ENCODE measurements at places on chromosomes 3 and 15. TPM values are rescaled to one million over a fixed set of nuclear protein-coding genes. Genes with fewer than 3 reads are reported as not detected.
A peak's percentile ranks its signal among the peaks of the same experiment; 100 is the strongest.

DNA sequence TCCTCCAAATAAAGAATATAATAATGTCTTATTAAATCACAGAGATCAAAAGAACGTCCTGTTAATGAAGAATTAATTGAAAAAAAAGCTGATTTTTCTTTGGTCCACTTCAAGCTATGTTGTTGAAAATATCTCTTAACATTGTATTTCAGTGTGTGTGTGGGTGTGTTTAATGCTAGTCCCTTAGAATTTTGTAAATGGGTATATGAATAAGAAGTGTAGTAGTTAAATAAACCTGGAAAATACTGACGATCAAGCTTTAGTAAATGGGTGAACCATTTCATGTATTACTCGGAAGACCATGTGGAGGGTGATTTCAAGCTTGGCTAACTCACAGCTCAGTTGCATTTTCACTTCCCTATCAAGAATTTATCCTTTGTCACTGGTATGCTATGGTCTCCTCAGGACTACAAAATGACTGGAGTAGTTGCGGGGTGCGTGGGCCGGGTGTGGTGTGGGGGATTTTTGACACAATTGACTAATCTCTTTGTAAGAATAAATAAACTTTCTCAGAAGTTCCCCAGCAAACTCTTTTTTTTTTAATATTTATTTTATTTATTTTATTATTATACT lies 586.4 kb downstream of the GRM7 start:
- no peak for DNase-seq

DNA sequence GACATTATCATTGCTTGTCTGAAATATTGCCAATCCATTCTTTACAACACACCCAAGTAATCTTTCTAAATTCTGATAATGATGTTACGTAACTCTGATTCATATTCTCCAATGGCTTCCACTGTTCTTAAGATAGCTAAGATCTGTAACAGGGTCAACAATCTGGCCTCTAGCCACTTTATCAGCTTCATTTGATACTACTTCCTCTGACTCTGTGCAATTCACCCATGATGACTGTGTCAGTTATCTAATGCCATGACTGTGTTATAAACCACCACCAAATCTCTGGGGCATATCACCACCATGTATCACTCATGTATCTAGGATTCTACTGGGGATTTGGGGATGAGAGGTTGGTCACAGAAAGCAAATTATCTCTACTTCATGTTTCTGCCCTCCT lies 44.0 kb downstream of the CD200 start:
- no peak for DNase-seq

- no peak for DNase-seq
Measured at GRCh38 chr15:47824147-47824546, 106.8 kb downstream of the SEMA6D start.

- DNase-seq, result no peak
Measured at GRCh38 chr3:194067949-194068362, 68.0 kb upstream of the HES1 start.

GRCh38 chr15:72796515-72797337 lies 13.2 kb upstream of the ADPGK start:
- DNase-seq, result no peak

GRCh38 chr3:73352841-73353645 lies 271.7 kb downstream of the PDZRN3 start:
- DNase-seq, result no peak

GRCh38 chr15:40192942-40193341 lies 32.1 kb downstream of the BUB1B start:
- no peak for DNase-seq

- no peak for DNase-seq
Measured at GRCh38 chr3:147813256-147813655, 404.1 kb downstream of the ZIC1 start.

DNA sequence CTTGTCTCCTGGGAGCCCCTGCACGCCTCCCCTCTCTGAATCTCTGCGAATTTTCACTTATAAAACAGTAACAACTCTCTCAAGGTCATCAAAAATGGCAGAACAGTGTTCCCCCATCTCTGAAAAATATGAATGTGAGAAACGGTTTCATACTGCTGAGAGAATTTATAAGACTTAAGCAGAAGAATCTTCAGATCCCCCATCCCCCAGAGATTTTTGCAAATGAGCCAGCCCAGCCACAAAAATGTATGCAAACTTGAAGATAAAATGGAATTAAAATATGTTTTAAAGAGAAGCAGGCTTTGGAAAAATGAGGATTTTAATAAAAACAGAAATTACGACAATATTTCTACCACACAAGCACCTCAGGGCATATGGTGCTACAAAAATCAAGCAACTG lies 173.0 kb downstream of the STT3B start:
- no peak for DNase-seq

DNA sequence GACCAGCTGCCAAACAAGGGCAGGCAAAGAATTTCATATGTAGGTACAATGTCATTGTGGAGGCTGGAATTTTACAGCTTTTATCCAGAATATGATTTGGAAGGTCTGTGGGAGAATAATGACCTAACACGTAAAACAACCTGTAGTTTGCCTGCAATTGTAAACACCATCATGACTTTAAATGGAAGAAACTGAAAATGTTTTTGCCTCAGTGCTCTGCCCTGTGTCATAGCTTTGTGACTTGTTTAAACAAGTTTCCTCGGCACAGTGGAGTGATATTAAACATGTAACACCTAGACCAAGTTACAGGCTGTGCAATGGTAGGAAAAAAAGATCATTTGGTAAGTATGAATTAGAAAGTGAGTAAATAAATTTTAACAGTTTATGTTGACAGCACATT lies 171.6 kb upstream of the MBNL1 start:
- no peak for DNase-seq

GRCh38 chr15:69359722-69360121 lies 54.4 kb upstream of the KIF23 start:
- DNase-seq, result no peak

DNA sequence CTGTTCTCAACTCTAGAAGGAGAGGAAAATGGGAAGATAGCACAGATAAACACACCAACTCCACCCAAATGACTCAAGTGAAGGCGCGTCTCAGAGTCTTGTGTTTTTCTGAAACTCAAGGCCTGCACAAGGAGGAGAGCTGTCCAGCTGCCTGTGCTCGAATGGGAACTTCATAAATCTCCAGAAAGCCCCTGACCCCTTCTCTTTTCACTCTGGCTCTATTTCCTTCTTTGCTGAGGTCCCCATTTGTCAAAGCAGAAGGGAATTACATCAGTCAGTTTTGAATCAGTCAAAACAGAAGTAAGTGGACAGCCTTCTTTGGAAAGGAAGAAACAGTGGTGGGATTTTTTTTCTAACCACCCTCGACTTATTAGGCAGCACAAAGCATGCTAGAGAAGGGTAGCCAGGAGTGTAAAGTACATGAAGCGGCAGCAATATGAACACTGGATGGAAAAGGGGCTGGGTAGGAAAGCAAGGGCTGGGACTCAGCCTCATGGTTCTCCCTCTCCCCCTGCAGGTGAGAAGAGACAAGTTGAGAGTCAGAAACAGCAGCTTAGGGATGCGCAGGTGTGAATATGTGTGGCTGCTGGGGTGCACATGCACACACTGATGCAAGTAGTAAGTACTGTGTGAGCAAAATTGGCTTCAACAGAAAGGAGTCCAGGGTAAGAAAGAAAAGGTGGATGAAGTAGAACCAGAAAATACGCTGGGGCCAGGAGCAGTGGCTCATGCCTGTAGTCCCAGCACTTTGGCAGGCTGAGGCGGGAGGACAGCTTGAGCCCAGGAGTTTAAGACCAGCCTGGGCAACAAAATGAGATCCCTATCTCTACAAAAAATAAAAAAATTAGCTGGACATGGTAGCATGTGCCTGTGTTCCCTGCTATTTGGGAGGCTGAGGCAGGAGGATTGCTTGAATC lies 36.6 kb upstream of the MAGEF1 start:
- DNase-seq, result no peak

- no peak for DNase-seq
Measured at GRCh38 chr15:73319460-73320245, 49.1 kb downstream of the HCN4 start.

GRCh38 chr15:65332391-65333147 lies 28.1 kb downstream of the RNU5B-1 start:
- DNase-seq, result no peak

- no peak for DNase-seq
Measured at GRCh38 chr3:50238549-50239026, 2.6 kb downstream of the GNAI2 start.

DNA sequence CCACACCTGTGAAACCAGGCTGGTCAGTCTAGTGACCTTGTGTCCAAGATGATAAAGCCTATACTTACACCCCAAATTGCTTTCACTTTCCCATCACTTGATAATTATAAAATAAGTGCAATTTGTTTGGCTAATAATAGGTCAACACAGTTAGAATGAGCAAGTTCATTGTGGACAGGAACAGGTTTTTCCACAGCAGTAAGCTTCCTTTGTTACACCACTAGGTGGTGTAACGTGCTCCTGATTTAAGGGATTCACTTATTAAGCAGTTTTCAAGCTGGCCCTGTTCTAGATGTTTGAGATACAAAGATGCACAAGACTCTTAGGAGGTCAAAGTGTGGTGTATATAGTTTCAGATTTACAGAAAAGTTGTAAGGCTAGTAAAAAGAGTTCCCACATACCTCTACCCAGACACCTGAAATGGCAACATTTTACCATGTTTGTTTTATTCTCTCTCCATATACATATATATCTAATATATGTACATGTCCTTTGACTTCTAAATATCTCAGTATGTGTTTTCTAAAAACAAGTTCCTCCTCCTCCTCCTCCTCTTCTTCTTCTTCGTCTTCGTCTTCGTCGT lies 6.8 kb upstream of the MFSD1 start:
- no peak for DNase-seq

DNA sequence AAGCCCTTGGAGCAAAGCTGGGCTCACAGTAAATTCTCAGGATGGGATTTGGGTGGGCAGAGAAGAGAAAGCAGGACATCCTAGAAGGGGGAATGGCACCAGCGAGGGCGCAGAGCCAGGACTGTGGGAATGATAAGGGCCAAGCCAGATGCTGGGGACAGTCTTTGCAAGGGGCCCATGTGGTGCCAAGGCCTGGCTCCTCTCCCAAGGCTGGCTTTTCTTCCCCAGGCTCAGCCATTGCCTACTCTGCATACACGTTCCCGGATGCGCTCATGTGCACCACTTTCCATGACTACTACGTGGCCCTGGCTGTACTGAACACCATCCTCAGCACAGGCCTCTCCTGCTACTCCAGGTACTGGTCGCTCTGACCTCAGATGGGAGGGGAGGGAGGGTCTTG lies 24.7 kb upstream of the KIF23 start:
- DNase-seq, result no peak

- no peak for DNase-seq
Measured at GRCh38 chr15:64791401-64791800, 16.0 kb upstream of the RBPMS2 start.

GRCh38 chr3:3685721-3686120 lies 113.5 kb upstream of the LRRN1 start:
- DNase-seq, result no peak

DNA sequence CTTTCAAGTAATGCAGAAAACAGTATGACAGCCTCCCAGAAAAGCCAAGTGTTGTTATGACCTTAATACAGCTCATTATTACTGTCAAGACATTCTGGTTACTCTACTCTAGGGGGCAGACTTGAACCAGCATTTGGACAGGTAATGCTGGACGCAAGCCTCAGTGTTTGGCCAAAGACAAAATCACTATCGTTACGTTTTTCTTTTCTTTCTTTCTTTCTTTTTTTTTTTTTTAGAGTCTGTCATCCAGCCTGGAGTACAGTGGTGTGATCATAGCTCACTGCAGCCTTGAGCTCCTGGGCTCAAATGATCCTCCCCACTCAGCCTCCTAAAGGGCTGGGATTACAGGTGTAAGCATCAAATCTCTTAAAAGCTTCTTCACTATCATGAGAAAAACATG lies 29.4 kb upstream of the TMEM45A start:
- DNase-seq, result no peak

GRCh38 chr3:5194801-5195509 lies 7.4 kb downstream of the EDEM1 start:
- no peak for DNase-seq

DNA sequence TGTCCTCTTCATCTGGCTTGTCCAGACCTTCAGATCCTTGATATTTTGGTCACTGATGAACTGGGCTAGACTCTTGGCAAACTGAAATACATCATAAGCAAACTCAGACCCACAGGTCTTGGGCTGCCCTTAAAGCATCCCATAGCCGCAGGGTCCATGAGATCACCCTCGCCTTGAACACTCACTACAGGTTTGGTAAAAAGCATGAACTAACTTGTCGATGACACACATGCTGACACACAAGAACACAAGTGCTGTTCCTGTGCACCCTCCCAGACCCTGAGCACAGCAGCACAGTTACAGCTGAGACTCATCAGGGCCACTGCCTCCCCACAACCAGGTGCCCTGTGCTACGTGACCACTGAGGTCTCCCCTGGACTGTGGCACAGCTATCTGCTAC lies 21.0 kb downstream of the PFKFB4 start:
- no peak for DNase-seq

- no peak for DNase-seq
Measured at GRCh38 chr3:172391592-172392302, 56.5 kb downstream of the GHSR start.

- DNase-seq, result no peak
Measured at GRCh38 chr3:4885316-4885715, 93.9 kb upstream of the BHLHE40 start.

- no peak for DNase-seq
Measured at GRCh38 chr3:45526441-45526840, 68.1 kb upstream of the LIMD1 start.

DNA sequence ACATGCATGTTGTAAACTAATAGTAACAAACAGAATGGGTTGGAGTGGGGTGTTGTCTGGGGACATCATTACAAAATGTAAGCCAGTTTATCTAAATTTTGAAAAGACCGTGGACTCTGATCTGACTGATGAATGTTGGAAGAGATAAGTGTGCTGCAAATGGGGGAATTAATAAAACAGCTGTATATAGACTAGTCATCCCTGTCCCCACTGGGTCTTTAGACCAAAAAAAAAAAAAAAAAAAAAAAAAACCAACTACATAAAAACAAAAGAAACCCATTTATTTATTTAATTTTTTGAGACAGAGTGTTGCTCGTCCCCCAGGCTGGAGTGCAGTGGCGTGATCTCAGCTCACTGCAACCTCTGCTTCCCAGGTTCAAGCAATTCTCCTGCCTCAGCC lies 20.0 kb downstream of the ARIH2 start:
- DNase-seq, result no peak

GRCh38 chr15:40763801-40764628 lies at the start of gene GCHFR:
TSS of gene GCHFR (plus strand) at chr15:40764068. CDS start at chr15:40764181, 113 bp downstream.
- DNase-seq, result peak; percentile 61

Gene ROPN1
- not detected for polyA plus RNA-seq

Gene SLC12A1
- not detected for polyA plus RNA-seq

Gene STXBP5L
- not detected for polyA plus RNA-seq

Gene ATG7
- polyA plus RNA-seq, result 10.3 TPM

Gene SLITRK3
- not detected for polyA plus RNA-seq

Gene CAPN3
- polyA plus RNA-seq, result 0.48 TPM

Gene UCN2
- not detected for polyA plus RNA-seq

Gene CMTM6
- 40.0 TPM for polyA plus RNA-seq

Gene HCN4
- polyA plus RNA-seq, result not detected

Gene LTF
- not detected for polyA plus RNA-seq

Gene IGF1R
- 4.9 TPM for polyA plus RNA-seq

Gene ACP3
- not detected for polyA plus RNA-seq

Gene ECE2
- polyA plus RNA-seq, result not detected

Gene PLA2G4B
- 2.9 TPM for polyA plus RNA-seq

Gene WNT7A
- 1.6 TPM for polyA plus RNA-seq

Gene SLC28A1
- polyA plus RNA-seq, result not detected

Gene SNX22
- polyA plus RNA-seq, result 0.76 TPM

Gene CAV3
- polyA plus RNA-seq, result not detected

Gene IL17RD
- polyA plus RNA-seq, result not detected

Gene GOLGA6L10
- 0.30 TPM for polyA plus RNA-seq

Gene CATSPER2
- 1.3 TPM for polyA plus RNA-seq
